Central memory CD4-positive, alpha-beta T cell (primary cell): ENCODE measurements at places on chromosomes 11 and 22.

- DNase-seq, result no peak
These were observed 11.9 kb downstream of the KLHL35 start for GRCh38 chr11:75421035-75421602.

DNA sequence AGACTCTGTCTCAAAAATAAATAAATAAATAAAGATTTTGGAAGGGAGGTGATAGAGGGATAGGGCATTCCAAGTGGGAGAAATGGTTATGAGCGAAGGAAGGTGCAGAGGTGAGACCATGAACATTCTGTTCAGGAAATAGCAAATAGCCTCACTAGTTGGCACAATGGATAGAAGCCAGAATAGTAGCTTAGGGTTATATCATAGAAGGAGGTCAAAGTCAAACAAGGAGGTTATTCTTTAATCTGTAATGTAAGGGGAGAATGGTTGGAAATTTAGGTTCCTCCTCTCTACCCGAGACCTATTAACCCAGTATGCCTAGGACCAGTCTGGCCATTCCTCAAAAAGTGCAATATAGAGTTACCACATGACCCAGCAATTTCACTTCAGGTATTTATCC is 275.8 kb downstream of the MN1 start:
- no peak for DNase-seq

GRCh38 chr11:76214968-76215548 is 8.8 kb upstream of the WNT11 start:
- no peak for DNase-seq

GRCh38 chr11:128664317-128664716 is 29.6 kb upstream of the FLI1 start:
- DNase-seq, result no peak

GRCh38 chr11:116233561-116233960 is 539.2 kb downstream of the BUD13 start:
- DNase-seq, result no peak

DNA sequence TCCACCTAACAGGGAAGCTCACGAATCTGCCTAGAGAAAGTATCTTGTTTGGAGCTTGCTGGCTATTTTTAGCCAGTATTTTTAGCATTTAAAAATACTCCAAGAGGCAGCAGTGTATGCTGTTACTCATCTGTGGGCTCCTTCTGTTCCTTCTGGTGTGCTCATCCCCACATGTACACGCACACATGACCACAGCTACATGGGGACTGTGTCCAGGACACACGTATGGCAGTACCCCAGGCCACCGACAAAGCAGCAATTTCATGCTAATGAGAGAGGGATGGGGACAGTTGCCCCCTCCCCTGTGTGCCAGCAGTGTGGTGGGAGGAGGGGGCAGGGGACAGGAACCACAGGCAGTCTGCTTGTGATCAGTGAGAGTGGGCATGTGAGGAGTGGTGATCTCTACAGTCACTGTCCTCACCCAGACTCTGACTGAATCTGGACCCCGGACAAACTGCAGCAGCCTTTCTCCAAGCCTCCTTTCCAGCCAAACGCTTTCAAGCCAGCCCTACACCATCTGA is 16.4 kb downstream of the USP2 start:
- DNase-seq, result no peak

GRCh38 chr11:100806296-100806695 is 119.2 kb downstream of the ARHGAP42 start:
- DNase-seq, result no peak

GRCh38 chr22:45928726-45929368 is 48.1 kb downstream of the WNT7B start:
- no peak for DNase-seq

DNA sequence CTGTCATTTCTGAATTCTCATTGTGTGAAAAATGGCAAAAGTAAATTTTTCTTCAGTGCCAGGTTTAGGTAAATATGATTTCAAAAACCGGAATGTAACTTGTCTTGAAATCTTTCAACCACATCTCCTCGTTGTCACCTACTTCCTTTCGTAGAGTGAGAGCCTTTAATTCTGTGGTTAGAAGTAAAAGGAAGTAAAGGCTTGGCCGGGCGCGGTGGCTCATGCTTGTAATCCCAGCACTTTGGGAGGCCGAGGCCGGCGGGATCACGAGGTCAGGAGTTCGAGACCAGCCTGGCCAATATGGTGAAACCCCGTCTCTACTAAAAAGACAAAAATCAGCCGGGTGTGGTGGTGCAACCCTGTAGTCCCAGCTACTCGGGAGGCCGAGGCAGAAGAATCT is 29.8 kb downstream of the SGSM3 start:
- DNase-seq, result peak; percentile 66

GRCh38 chr22:50236731-50237409 is 8.0 kb downstream of the TUBGCP6 start:
- DNase-seq, result no peak

DNA sequence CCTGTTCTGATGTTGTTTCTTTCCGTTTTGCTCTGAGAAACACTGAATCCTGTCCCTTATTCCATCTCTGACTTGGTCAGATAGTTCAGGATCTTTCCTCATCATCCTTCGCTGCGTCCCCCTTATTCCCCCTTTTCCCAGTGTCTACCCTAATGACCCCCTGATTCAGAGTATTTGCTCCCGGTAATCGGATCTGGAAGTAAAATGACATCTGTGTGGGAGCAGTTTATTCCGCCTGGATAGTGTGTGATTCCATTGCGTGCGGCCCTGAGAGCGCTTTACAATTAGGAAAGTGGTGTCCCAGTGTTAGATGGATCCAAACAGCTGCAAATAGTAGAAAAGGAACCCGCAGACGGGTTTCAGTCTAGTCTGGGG is 606 bp downstream of the DRG1 start:
- no peak for DNase-seq

DNA sequence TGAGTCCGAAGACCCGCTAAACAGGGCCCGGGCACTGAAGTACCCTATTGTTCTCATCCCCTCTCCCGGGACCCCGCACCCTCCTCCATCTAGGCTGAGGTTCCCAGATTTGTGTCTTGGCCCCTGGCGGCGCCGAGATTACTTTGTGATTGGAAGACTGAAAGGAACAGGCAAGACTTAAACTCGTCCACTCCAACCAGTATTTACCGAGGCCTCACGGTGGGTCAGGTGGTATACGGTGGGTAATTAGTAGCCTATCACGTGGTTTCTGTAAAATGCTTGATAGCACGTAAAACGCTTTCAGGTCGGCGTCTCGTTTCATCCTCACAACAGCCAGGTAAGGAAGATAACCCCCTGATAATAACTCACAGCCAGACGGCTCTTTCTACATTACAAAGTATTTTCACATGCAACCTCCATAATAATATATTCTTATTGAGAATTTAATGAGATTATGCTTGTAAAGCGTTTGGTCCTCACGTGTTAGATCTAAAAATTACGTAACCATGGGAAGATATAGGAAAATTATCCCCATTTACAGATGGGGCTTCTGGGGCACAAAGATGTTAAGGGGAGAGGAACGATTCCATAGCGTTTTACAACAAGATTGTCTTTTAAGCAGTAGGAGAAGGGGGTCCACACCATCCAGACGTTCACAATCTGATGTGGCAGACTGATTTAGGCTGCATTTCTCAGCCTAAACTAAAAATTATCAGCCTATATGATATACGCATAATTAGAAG is 642 bp upstream of the PIK3C2A start:
- peak; percentile 39 for DNase-seq

- no peak for DNase-seq
These were observed 9.4 kb downstream of the KIAA0930 start for GRCh38 chr22:45231293-45231692.

DNA sequence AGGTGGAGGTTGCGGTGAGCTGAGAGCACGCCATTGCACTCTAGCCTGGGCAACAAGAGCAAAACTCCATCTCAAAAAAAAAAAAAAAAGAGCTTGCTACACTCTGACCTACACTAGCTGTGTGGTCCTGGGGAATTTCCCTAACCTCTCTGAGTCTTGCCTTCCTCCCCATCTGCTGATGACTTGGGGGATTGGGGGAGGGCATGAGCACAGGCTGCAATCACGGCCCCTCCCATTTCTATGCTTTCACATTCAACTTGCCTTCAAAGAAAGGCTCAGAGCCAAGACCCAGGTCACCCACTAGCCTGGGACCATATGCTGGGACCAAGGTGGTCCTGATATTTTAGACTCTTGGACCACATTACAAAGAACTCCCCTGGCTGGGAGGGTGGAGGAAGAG is 39.8 kb upstream of the TEF start:
- DNase-seq, result no peak

DNA sequence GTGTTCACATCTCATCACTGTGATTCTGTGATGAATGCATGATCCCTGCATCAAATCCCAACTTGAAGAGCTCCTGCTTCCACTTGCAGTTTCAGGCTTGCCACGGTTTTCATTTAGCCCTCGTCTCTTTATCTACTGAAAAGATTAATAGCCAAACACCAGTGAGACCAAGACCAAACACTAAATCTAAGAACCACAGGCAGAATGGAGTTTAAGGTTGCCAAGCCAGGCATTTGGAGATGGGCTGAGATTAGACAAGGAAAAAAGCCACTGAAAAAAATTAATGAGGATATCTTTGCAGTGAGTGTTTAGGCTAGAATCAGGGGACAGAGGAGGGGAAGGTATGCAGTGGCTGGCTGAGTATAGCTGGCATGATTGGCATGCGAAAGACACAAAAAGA is 227.2 kb upstream of the BLID start:
- DNase-seq, result no peak

GRCh38 chr11:72422414-72422813 is 11.9 kb downstream of the CLPB start:
- no peak for DNase-seq

GRCh38 chr22:48957987-48958321 is 869.7 kb downstream of the BRD1 start:
- DNase-seq, result no peak

- no peak for DNase-seq
These were observed 85.8 kb upstream of the NECTIN1 start for GRCh38 chr11:119814766-119815165.

- DNase-seq, result peak; percentile 94
These were observed 6.5 kb upstream of the APOBEC3H start for GRCh38 chr22:39090426-39091064.

DNA sequence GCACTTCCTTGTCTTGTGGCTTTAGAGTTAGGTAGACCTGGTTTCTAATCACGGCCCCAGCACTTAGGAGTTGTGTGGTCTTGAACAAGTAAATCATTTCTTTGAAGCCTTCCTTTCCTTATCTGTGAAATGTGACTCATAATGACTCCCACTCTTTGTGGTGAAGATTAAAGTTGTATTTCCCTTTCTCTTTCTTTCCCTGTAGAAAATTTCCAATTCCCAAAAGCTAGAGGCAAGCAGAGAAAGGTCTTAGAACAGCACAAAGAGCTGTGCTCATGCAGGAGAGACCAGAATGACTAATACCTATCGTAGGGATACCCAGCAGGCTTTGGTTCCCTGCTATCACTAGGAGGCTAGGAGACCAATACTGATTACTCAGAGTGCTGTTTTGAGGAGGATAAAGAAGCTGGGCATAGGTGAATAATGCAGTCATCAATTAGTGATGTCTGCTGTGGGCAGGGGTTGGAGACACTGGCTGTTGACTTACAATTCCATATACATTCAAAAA is 270.7 kb upstream of the SYN3 start:
- DNase-seq, result no peak

DNA sequence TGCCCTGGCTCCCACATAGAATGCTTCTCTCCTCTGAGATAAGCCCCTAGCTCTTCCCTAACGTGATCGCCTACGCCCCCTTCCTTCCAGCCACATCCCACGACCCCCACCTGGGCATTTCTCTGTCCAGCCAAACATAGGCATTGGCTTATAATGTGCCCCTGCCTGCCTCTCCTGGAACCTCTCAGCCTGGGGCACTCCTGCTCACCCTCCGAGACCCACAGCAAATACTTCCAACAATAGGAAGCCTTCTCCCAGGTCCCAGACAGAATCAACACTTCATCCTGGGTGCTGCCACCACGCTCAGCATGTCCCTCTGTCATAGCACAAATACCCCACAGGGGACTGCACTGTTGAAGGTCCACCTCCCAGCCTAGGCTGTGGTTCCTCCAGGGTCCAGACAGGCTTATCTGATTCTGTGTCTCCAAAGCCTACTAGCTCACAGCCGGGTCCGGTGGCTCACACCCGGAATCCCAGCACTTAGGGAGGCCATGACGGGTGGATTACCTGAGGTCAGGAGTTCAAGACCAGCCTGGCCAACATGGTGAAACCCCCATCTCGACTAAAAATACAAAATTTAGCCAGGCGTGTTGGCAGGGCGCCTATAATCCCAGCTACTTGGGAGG is 24.2 kb upstream of the TMPRSS4 start:
- no peak for DNase-seq

DNA sequence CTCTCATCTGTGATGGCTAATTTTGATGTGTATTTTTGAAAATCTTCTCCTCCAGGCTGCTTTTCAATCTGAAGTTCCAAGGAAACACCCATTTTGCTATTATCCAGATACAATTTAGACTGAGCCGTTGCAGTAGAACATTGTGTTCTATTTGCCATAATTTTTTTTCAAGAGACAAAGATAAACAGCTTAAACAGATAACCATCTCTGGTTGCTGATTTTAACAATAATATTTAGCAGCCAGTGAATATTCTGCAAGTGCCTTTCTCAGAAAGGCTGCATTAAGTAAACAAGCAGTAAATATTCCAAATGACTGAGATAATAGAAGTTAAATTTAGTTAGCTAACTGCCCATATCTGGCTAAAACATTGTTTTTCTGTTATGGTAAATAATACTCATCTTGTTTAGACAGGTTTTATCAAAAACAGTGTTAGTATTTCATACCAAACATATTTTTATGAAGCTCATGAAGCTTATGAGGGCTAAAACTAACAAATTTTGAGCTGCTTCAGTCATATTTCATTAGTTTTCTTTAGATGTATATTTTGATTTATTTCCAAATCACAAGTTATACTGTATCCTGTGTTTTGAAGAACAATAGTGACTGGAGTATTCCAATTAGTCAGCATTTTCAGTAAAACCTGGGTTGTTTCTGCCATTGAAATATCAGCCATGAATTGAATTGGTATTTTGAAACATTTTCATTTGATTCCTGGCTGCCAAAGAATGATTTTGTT is 206.7 kb downstream of the SBF2 start:
- DNase-seq, result no peak

- DNase-seq, result no peak
These were observed 292.3 kb downstream of the METTL15 start for GRCh38 chr11:28400331-28401100.

GRCh38 chr11:75261902-75262361 is 21.4 kb downstream of the TPBGL start:
- no peak for DNase-seq

DNA sequence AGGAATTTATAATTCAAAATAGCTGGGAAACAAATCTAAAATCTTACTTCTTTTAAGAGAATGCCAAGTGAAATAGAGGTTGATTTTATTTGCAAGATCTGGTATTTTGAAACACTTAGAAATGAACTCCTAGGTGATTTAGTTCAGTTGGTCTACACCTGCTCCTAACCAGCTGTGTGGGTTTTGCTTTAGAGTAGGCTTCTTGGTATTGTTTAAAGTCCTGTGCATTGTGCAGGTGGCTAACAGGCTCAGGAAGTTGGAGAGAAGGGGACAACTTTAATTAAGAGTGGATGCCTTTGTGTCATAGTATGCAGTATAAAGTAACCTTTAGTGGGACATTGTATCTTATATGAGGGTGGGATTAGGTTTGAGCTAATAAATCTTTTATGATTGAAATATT is 4.1 kb upstream of the RAG2 start:
- no peak for DNase-seq

- DNase-seq, result no peak
These were observed 4.7 kb downstream of the ZBTB16 start for GRCh38 chr11:114064216-114064615.
